ENCODE measurements at places on chromosomes 6 and 20. TPM values are rescaled to one million over a fixed set of nuclear protein-coding genes. Genes with fewer than 3 reads are reported as not detected.

Gene AFG1L
- 10.4 TPM for total RNA-seq

Gene ELOVL4
- total RNA-seq = 0.24 TPM

Gene PPP1R16B
- total RNA-seq = 5.2 TPM

Gene SIRPA
- 30.1 TPM for total RNA-seq

Gene LIME1
- total RNA-seq = 4.6 TPM

Gene CAGE1
- not detected for total RNA-seq

Gene JPH2
- total RNA-seq = 48.0 TPM

DNA sequence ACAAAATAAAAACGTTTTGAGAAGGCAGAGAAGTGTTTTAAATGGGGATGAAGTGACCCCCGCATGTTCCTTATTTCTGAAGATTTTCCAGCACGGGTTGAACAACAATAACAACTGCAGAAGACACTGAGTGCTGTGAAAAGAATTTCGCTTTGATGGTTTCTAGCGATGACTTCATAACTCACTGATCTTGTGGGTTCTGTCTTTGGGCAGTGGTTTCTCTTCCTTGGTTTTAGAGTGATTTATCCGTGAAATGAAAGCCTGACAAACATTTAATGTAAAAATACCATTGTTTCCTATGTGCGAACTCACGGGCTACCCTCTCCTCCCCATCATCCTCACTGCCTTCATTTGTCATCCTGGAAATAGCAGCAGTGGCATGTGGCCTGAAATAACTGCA, 793.9 kb downstream of the QKI start:
- DNase-seq = no peak

DNA sequence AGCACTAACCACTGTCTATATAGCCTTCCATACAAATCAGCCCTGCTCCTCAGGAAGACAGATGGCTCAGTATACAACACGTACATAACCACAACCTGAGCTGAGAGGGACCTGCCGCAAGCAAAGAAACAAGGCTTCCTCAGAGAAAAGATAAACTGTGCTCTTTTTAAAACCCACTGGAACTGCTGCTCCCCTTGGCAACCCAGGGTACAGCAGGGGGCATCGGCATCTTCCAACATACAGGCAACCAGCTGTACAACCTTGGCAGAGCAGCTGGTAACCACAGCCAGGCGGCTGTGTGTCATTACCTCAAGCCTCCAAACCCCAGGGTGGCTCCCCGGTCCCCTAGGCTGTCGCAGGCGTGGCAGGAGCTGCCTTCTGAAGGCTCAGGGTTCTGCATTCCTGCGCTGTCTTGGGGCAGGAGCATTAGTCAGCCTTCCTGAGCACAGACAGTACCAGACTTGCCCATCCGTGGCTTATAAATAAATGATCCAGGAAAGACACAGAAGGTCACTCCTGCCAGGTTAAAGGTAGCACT, 249.5 kb downstream of the ADGRG6 start:
- DNase-seq = no peak

GRCh38 chr20:62409931-62410745, 3.1 kb upstream of the CABLES2 start:
- peak; percentile 47 for DNase-seq
